Motor neuron (in vitro differentiated cells): ENCODE measurements at places on chromosomes 2 and 18.

GRCh38 chr2:46361920-46362666 lies 64.9 kb downstream of the EPAS1 start:
- no peak for ATAC-seq

DNA sequence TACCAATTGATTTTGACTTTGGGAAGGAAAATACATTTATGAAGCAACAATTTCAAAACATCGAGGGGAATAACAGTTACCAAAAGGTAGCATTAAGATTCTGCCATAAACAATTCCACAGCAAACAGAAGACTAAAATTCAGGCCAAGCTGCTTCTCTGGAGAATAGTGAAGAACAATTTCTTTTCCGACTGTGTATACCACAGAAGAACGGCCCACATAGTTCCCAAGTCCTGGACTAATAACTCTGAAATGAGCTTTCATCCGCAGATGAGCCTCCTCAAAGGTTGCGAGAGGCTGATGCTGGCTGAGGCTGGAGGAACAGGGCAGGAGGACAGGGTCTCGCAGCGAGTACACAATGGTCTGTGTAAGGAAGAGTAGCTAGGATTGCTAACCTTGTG lies 278.9 kb upstream of the TCF4 start:
- ATAC-seq: no peak

GRCh38 chr2:174300114-174300513 lies 34.6 kb upstream of the SP9 start:
- ATAC-seq: no peak

DNA sequence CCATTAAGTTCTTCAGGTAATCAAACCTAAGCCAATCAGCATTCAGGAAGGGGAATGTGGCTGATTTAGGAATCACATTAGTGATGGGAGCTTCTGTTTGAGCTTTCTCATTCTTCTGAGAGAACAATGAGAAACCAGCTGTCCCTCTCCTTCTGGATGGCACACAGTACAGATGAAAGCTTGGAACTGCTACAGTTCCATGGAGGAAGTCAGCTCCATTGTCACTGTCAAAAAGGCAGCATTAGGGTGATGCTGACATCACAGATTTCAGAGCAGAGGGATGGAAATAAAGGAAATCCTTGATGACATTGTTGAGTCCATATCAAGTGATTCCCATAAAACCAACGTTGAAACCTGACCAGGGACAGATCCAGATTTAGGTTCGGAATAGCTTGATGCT lies 36.1 kb upstream of the ACYP2 start:
- no peak for ATAC-seq

DNA sequence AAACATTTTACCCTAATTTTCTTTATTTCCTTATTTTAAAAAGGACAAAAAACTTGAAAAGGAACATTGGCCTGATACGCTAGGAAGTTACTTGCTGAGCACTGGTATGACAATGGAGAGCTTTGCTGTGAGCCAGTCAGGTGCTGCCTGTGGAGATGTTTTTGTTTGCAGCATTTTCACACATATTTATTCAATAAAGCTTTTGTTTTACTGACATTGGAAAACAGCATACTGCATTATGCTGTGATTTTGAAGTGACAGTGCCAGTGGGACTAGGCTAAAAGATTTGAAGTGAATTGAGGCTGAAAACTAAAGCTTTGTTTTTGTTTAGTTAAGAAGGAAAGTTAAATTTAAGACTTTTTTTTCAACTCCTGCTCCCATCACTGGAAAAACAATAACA lies 470.7 kb upstream of the ZEB2 start:
- ATAC-seq: no peak

GRCh38 chr2:174025271-174026121 lies 60.3 kb upstream of the SP3 start:
- peak; percentile 37 for ATAC-seq
